LHCN-M2 (cell line): ENCODE measurements at places on chromosomes 16 and 17. TPM values are rescaled to one million over a fixed set of nuclear protein-coding genes. Genes with fewer than 3 reads are reported as not detected.

Gene NEUROD2
- not detected in 2 replicates for total RNA-seq

DNA sequence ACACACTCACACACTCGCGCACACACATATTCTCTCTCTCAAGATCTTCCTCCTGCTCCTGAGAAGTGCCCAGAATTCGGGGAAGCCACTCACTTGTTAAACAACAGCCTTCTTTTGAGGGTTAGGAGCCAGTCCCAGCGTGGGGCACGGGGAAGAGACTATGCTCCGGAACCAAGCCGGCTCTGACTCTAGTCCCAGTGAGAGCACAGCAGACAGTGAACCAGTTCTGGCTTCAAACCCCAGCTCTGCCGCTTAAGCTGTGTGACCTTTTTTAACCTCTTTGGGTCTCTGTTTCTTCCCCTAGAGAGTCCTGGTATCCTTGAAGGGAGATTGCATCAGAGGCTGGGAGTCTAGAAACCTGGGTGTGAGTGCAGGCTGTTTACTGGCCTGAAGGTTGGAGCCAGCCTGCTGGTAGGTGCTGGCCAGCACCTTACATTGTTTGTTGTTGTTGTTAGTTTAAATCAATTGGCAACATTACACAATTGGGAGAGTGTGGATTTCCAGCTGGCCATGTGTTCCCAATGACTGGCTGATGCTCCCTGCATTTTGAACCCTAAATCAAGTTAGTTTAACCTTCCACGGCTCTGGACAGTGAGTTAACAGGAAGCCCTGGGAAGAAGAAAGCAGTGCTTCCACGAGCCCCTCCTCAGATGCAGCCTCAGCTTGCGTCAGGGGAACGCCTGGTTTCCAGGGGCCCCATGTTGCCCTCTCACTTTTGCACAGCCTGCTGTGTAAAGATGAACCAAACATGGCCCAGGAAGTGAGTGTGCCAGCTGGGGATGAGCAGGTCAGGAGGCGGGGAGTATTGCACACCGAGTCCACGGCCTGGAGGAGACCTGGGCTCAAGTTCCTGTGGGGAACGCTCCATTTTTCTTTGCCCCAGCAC is 71.5 kb downstream of the GAS7 start:
- no peak for DNase-seq

DNA sequence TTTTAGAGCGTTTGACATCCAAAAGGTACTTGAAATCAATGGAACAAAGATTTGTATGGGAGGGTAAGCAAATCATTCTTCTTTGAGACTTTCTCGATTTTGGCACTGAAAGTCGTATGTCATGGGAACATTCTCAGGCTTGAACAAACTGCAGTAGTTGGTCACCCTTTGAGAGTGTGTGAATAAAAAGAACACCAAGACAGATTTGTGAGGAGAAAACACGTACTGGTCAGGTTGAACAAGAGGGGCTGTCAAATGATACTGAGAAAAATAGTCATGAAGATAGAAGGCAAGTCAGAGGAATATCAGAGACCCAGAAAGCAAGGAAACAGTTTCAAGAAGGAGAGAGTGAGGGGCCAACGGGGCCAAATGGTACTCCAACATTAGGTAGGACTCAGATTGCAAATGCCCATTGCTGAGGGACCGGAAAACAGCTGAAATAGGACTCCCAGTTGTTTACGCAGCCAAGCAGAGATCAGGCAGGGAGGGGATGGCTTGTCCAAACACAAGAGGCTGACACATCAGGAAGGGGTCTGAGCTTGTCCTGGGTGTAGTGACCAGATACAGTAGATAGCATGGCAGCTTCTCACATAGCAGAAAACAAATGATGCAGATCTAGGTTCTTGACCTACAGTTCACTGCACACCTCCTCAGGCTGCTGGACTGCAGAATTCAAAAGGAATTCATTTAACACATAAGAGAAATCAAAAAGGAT is 74.5 kb upstream of the MYOCD start:
- DNase-seq, result peak; percentile 24

- peak; percentile 42 for DNase-seq
These were observed 786 bp upstream of the CACNA1G start for GRCh38 chr17:50559674-50560184.

DNA sequence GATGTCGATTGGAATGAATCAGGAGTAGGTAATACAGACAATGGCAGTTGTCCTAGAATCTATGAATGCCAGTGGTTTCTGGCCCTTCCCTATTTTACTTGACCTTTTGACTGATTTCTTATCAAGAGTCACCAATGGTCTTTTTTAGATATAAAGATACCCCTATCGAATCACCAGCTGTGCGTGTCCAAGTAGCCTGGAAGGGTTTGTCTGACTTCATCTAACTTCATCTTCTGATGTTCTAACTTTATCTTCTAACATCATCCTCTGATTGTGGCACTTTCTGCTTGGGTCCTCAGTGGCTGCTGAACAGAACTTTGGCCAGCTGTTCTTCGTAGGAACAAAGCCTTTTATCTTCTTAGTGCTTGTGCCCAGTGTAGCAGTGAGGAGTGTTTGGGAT is 129.7 kb downstream of the MSI2 start:
- DNase-seq, result no peak

DNA sequence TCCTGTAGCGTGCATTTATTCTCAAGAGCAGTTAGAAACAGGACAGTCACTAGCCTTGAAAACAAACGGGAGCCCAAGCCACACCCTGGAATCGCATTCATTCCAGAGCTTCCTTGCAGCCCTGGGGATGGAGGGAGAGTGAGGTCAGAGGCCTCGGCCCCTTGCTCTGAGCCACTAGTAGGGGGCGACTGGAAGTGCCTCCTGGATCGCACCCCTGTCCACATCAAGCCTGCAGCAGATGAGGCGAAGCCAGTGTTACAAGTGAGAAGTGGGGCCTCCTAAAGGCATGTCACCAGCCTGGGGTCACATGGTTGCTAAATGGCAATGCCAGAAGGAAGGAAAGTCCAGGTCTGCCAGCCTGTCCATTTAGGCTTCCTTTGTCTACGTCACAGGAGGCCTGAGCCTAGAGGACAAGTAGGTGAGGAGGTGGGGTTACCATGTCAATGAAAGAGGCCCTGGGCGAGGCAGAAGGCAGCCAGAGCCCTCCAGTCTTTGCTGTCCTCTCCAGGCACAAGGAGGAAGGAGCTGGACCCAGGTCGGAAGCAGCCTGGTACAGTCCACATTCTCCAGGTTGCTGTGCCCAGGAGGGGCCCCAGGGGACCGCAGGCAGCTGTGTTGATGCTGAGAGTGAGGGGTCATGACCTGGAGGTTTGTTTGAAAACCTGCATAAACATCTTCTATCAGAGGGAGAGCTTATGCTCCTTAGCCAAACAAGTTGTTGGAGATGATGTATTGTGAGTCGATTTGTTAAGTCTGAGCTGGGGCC is 3.0 kb upstream of the RCVRN start:
- no peak for DNase-seq
